ENCODE measurements at places on chromosomes 1 and 21. TPM values are rescaled to one million over a fixed set of nuclear protein-coding genes. Genes with fewer than 3 reads are reported as not detected.

- no peak for DNase-seq
Measured at GRCh38 chr1:111085676-111086075, 54.2 kb downstream of the DRAM2 start.

- DNase-seq = no peak
Measured at GRCh38 chr1:96660051-96660450, 61.5 kb upstream of the PTBP2 start.

- DNase-seq = no peak
Measured at GRCh38 chr1:204859861-204860267, 10.8 kb upstream of the NFASC start.

GRCh38 chr1:14189381-14189780 is 409.1 kb upstream of the KAZN start:
- no peak for DNase-seq

The ASCL5 gene
- 0.70 TPM for polyA plus RNA-seq
